Glutamatergic neuron (in vitro differentiated cells): ENCODE measurements at places on chromosomes 5 and 9. TPM values are rescaled to one million over a fixed set of nuclear protein-coding genes. Genes with fewer than 3 reads are reported as not detected.

SLC34A1 gene
- total RNA-seq, result not detected

BNC2 gene
- total RNA-seq, result 15.2 TPM

NTNG2 gene
- 43.7 TPM for total RNA-seq

PFDN1 gene
- 67.7 TPM for total RNA-seq

GMCL2 gene
- not detected for total RNA-seq

SGCD gene
- total RNA-seq, result 0.20 TPM

CDH6 gene
- total RNA-seq, result 178 TPM

CDKN2A gene
- total RNA-seq, result not detected

CPLANE1 gene
- 37.6 TPM for total RNA-seq

COL23A1 gene
- 2.9 TPM for total RNA-seq

SNCAIP gene
- 6.7 TPM for total RNA-seq

FOXD4L4 gene
- 0.20 TPM for total RNA-seq

TNFSF15 gene
- not detected for total RNA-seq

ANXA6 gene
- 143 TPM for total RNA-seq

LCN2 gene
- not detected for total RNA-seq

FBP2 gene
- not detected for total RNA-seq

CSF2 gene
- not detected for total RNA-seq

TESK1 gene
- 28.7 TPM for total RNA-seq

GARIN3 gene
- not detected for total RNA-seq

PDGFRB gene
- 2.9 TPM for total RNA-seq

APC gene
- 136 TPM for total RNA-seq

PCDHB10 gene
- total RNA-seq, result 17.7 TPM

CCNH gene
- 40.1 TPM for total RNA-seq

DOCK8 gene
- 0.22 TPM for total RNA-seq

SLC36A2 gene
- total RNA-seq, result not detected

TCOF1 gene
- total RNA-seq, result 39.7 TPM

IFNA21 gene
- total RNA-seq, result not detected

UNC13B gene
- total RNA-seq, result 90.7 TPM

PSIP1 gene
- total RNA-seq, result 114 TPM

FRRS1L gene
- total RNA-seq, result 4.4 TPM

ECPAS gene
- 53.5 TPM for total RNA-seq
